ENCODE measurements at places on chromosomes 7 and 10.
A peak's percentile ranks its signal among the peaks of the same experiment; 100 is the strongest.

DNA sequence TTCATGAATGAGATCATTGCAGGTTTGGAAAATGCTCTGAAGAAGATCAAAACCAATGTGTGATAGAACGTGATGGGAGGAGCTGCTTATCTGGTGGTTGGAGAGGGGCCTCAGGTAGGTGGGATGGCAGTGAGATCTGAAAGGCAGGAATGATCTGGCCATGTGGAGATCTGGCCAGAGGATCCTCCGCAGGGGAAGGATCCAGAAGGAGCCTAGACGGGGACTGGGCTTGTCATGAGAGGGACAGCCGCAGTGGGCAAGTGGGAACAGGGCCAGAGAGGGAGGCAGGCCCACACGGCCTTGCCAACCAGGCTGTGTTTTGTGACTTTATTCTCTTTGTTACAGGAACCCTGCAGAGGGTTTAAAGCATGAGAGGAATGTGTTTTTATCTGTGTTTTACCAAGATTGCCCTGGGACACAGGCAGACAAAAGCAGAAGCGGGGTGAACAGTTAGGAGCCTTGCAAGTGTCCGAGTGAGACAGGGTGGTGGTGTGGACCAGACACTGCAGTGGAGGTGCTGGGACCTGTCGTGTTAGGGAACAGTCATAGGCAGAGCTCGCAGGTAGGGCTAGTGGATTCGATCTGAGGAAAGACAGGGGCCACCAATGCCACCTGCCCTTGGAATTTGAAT, 66.6 kb downstream of the TLL2 start:
- DNase-seq = no peak

DNA sequence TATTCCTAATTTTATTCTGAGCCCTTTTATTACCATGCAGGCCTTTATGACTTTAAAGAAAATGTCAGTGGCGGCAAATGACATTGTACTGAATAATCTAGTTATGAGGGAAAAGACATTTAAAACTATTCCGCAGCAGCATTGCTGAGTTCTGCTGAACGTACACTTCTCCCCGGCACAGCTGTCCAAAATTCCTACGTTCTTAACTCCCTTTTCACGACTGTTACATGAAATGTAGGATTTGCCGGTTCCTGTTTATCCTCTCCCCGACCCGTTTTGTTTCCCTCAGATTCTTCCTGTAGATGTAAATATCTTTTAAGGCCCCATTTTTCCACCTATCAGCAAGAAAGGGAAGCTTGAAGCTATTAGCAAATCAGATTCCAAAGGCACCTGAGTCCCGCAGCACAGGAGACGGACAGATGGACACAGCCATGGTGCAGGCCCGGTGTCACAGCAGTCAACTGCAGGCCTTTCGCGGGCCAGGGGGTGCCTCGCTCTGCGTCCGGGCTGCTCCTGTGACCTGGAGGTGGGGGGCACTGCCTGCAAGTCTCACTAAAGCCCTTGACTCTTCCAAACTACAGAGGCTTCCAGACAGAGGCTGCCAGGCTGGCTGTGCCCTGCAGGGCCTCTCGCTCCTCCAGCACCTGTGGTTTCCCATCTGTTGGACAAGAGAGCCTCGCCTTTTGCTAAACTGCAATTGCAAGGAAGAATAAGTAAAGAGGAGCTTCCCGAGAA, 485.0 kb upstream of the MGMT start:
- DNase-seq = no peak

DNA sequence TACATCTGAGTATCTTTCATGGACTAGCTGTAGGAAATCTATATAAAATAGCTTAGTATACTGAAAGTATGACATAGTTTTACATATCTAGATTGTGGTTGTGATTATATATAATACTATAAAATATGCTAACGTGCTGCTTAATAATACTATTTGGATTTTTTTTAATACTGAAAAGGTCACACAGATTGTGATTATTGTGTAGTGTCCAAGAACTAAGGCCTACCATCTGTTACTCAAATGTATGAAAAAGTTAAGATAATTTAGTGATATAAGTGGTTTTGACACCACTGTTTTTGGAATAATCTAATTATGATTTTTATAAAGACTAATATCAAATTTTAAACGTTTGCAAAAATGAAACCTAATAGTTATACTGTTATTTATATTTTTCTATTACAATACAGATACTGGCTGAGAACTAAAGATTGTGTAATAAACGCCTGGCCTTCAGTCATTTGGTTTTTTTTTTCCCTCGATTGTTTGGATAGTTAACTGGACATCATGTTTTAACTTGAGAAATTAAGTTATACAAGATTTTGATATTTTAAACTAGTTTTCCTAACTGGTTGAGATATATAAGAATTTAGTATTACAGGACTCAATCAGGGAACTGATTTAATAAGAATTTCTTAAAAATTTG, 12.6 kb downstream of the PTEN start:
- no peak for DNase-seq

GRCh38 chr7:108189733-108190388, 59.7 kb upstream of the LAMB4 start:
- no peak for DNase-seq

DNA sequence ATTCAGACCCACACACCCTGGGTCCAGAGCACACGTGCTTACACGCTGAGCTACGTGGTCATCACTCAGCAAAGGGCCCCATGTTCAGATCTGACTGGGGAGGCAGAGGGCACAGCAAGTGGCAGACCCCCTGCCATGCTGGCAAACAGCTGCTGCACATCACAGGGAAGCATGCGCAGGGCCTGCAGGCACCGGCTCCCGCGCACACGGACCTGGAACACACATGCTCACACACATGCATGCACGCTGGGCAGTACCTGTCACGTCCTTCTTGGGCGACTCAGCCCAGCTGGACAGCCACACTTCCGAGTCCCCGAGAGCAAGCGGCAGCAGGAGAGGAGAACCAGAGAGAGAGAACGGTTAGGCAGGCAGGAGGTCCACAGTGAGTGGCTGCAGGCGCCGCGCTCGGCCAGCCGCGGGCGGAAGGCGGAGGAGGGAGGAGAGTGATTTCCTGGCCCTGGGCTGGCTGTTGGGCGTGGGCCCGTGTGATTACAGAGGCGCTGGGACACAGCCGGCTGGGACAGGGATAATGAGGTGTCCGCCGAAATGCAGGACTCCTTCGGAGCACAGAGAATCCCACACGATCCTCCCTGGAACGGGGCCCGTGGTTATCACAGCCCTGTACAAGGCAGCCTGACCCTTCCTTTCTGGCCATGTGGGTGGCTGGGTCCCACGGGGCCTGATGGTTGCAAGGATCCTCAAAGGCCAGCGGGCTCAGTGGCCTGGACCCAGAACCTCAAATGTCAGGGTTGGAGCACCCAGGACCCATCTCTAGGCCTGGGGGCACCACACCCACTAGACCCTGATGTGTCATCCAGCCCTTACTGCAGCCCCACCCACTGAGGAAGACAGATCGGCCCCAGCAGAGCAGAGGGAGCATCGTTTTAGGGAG, 175.1 kb downstream of the NEURL1 start:
- no peak for DNase-seq

DNA sequence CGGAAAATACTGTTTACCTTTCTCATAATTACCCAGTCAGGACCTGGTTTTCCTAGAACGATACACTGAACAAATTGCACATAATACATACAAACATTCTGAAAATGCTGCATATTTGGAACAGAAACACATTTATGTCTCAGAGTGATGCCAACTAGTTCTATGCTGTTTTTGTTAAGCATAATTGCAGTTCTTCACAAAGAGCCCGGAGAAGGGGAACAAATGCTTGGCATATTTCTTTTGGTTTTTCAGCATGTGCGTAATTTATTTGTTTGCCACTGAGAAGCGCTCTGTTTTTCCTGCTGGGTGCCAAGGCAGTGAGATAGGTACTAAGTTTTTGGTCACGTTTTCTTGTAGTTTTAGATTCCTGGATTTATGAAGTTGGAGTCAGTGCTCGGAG, 181.0 kb upstream of the MDFIC start:
- DNase-seq = no peak

GRCh38 chr7:70183278-70183677, 585.0 kb downstream of the AUTS2 start:
- no peak for DNase-seq

- DNase-seq = no peak
Measured at GRCh38 chr10:114252092-114252491, 13.0 kb downstream of the VWA2 start.

GRCh38 chr10:15796098-15796759, 64.1 kb downstream of the MINDY3 start:
- DNase-seq = no peak

GRCh38 chr10:76111986-76112825, 680.8 kb downstream of the LRMDA start:
- DNase-seq = no peak

- DNase-seq = no peak
Measured at GRCh38 chr10:30737931-30738391, 108.4 kb upstream of the LYZL2 start.

DNA sequence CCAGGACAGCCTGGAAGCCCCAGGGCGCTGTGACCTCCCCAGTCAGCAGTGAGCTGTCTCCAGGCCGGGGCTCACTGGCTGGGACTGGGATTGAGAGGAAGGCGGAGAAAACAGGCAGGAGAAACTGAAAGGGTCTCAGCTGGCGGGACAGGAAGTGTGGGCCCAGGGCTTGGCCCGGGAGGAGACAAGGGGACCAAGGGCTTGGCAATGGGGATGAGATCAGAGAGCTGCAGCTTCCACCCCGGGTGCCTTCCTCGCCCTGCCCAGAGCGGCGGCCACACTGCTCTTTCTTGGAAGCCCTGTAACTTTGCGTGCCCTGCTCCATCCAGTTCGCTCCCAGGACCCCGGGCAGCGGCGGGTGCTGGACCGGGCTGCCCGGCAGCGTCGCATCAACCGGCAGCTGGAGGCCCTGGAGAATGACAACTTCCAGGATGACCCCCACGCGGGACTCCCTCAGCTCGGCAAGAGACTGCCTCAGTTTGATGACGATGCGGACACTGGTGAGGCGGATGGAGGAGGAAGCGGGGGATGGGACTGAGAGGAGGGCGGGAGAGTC, 4.4 kb downstream of the ZNHIT1 start:
- DNase-seq = no peak

DNA sequence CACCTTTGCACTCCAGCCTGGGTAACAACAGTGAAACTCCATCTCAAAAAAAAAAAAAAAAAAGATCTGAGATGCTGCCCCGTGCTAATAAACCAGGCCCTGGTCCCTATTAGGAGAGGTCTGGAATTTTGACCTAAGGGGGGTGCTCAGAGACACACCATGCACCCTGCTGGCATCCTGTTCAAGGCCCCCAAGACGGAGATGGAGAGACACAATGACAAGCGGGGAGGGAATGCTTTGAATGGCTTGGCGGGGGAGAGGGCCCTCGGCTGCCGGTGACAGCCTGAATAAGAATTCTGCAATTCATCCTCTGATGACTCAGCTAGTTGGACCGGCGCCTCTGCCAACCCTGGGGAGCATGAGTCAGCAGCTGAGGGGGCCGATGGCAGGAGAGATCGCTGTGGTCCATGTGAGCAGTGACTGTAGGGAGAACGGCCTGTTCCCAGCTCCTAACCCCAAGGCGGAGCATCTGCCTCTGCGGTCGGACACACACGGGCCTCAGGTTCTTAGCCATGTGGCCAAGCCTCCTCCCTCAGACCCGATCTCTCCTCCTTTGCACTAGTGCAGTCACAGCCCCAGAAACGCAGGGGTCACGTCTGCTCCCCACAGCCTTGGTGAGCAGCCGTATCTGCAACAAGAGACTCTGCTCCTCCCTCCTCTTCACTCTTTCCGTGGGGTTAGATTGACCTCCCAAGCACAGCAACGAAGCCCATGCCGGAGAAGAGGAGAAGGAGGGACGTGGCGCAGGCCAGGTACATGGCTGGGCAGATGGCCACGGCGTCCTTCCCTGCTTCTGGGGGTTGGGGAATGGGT, 14.9 kb downstream of the TRIM56 start:
- DNase-seq = peak; percentile 14

GRCh38 chr7:3200504-3200903, 100.5 kb upstream of the SDK1 start:
- no peak for DNase-seq

DNA sequence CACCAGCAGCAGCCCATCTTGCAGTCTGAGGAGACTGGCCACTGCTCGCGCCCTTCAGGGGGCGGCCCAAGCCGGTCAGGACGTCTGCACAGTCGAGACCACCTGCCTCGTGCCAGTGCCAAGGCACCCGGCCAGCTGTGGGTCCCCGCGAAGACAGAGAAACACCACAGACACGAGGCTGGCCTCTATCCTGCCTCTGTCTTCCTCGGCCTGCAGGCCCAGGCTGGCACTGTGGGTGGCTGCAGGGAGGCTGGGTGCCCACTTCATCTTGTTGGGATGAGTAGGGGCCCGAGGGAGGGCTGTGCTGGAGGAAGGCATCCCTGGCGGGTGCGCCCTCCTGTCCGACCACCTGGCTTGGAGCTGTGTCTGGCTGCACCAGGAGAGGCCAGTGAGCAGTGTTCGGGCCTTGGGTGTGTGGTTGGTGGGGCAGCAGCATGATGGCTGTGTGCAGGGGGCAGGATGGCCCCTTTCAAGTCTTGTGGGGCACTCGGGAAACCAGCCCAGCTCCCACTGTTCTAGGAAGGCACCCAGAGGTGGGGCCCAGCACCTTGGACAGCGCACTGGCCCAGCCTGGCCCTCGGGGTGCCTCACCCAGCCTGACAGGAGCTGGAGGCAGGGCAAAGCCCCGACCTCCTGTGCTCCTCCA, 7.3 kb downstream of the DPYSL4 start:
- no peak for DNase-seq

GRCh38 chr7:97187067-97187466, 69.6 kb downstream of the SDHAF3 start:
- no peak for DNase-seq

DNA sequence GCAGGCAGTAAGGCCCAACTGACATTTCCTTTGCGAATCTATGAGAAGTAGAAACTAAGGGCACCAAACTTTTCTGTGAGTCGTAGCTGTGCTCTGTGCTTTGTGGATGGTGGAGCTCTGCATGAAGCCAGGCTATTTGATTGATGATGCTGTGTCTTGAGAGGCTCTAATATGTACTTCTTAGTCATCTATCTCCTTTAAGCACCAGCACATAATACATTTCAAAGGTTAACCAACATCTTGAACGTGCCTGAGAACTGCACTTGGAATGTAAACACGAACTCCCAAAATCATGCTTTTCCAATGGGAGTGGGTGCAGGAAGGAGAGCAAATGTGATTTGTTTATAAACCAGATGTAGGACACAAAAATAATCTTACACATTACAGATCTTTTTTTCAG, 411.6 kb downstream of the PARD3 start:
- DNase-seq = no peak

- DNase-seq = no peak
Measured at GRCh38 chr7:56046721-56047445, 4.4 kb downstream of the PSPH start.

- DNase-seq = no peak
Measured at GRCh38 chr7:3301449-3301731, 338 bp downstream of the SDK1 start.

DNA sequence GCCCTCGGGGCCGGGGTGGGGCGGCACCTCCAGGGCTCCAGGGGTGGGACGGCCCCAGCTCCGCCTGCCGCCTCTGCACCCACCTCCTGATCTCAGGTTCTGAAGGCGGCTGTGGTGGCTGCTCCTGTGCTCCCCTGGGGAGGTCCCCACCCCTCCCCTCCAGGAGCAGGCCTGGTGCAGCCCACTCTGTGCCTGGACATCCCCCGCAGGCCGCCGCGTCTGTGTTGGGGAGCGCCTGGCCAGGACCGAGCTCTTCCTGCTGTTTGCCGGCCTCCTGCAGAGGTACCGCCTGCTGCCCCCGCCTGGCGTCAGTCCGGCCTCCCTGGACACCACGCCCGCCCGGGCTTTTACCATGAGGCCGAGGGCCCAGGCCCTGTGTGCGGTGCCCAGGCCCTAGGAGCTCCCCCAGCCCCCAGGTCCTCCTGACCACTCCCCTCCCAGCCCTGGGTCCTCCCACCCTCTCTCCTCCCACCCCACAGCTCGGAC, 5.5 kb downstream of the CYP2W1 start:
- no peak for DNase-seq

- DNase-seq = no peak
Measured at GRCh38 chr7:38709123-38709522, 78.0 kb upstream of the AMPH start.
